ENCODE measurements at places on chromosomes 1 and 21.
A peak's percentile ranks its signal among the peaks of the same experiment; 100 is the strongest.

- no peak for DNase-seq
Observed at GRCh38 chr1:56788102-56788501, 31.1 kb downstream of the FYB2 start.

DNA sequence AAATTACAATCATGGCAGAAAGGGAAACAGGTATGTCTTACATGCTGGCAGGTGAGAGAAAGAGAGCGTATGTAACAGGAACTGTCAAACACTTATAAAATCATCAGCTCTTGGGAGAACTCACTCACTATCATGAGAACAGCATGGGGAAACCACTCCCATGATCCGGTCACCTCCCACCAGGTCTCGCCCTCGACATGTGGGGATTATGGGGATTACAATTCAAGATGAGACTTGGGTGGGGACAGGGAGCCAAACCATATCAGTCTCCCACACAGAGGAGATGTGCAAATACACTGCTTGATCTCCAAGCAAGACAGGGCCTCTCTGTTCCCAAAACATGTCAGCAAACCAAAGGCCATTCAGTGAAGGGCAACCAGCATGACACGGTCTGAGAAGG is 27.4 kb downstream of the LMX1A start:
- DNase-seq = no peak

- DNase-seq = no peak
Observed at GRCh38 chr21:17390569-17390968, 122.3 kb upstream of the CXADR start.

- no peak for DNase-seq
Observed at GRCh38 chr1:117857418-117857817, 72.0 kb downstream of the GDAP2 start.

DNA sequence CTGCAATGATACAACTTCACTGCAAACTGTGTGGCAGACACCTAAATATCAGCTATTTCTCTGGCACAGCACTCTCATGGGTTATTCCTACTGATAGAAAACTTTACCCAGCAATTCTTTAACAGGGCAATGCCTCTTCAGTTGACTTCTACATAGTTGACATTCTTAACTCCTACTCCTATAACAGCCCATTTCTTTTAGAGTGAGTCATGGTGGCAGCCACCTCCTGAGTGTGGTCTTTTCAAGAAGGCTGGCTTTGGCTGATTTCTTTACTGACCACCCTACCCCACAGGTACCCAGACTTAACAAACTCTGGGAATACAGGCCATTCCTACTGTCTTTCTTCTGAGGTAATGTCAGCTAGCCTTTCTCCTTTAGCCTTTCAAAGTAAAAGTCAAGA is 805.8 kb upstream of the ADGRL2 start:
- DNase-seq = no peak

GRCh38 chr1:97066860-97067259 is 345.3 kb downstream of the PTBP2 start:
- no peak for DNase-seq

DNA sequence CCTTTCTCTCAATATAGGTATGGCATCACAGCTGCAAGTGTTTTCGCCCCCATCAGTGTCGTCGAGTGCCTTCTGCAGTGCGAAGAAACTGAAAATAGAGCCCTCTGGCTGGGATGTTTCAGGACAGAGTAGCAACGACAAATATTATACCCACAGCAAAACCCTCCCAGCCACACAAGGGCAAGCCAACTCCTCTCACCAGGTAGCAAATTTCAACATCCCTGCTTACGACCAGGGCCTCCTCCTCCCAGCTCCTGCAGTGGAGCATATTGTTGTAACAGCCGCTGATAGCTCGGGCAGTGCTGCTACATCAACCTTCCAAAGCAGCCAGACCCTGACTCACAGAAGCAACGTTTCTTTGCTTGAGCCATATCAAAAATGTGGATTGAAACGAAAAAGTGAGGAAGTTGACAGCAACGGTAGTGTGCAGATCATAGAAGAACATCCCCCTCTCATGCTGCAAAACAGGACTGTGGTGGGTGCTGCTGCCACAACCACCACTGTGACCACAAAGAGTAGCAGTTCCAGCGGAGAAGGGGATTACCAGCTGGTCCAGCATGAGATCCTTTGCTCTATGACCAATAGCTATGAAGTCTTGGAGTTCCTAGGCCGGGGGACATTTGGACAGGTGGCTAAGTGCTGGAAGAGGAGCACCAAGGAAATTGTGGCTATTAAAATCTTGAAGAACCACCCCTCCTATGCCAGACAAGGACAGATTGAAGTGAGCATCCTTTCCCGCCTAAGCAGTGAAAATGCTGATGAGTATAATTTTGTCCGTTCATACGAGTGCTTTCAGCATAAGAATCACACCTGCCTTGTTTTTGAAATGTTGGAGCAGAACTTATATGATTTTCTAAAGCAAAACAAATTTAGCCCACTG is 11.5 kb downstream of the HIPK1 start:
- DNase-seq = no peak

DNA sequence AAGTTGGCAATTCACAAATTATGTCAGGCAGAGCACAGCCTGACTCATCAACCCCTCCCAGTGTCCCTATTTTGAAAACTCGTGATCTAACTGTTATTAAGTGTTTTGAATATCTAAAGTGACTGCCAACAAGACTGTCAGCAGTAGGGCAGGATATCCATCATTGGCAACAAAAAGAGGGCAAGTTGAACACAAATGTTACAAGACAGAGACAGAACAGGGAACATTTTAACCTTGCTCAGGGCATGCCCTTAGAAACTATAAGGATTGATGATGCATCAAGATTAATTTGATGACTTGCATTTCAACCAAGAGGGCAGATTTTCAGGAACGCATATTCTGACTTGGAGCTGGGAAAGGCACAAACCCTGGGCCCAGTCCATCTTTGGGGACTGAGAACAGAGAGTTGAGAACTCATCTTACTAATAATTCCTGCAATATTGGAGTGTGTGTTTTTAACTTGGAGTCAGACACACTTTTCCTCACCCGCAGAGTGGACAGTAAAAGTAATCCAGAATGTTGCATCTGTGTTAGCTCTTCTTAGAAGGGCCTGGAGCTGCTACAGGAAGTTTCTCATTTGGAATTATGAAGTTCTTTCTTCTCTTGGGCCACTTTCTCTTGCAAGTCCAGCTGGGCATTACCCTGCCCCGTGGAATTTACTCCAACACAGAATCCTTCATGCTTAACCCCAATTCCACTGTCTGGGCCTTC is 317.2 kb downstream of the LTN1 start:
- DNase-seq = peak; percentile 4

DNA sequence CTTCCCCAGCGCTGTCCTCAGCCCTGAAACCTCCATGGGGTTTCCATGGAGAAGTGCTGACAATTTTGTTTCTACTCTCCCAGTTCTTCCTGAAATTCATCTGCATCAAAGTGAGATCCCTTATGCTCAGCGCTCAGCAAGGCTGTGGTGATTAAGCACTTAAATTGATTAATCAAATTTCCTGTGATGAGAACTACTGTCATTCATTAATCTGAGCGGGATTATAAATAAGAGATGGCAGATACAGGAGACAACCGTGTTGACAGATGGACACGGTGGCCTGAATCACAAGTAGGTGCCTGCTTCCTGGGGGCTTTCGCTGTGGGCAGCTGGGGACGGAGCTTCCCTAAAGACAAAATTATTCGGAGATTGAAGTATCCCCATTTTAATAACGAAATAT is 329.1 kb upstream of the VAMP3 start:
- DNase-seq = no peak

DNA sequence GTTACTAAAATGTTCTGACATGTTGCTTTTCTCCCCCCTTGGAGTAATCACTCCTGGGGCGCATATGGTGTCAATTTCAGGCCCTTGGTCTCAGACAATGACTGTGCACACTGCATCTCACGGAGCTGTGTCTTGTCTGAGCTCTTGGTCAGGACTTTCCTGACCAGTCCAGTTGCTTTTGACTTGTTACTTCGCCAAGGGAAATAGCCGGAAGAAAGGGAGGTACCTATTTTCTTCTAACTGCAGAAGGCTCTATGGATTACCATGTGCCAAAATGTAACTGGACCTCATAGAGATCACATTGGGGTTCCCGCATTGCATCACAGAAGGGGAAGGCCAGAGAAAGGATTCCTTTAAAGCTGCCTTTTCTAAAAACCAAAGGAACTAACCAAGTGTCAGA is 68.6 kb downstream of the SPAG17 start:
- DNase-seq = no peak

GRCh38 chr1:245154429-245155271 is at the start of gene KIF26B:
TSS of gene KIF26B (plus strand) at chr1:245154985. CDS start at chr1:245155425, 440 bp downstream.
- no peak for DNase-seq

DNA sequence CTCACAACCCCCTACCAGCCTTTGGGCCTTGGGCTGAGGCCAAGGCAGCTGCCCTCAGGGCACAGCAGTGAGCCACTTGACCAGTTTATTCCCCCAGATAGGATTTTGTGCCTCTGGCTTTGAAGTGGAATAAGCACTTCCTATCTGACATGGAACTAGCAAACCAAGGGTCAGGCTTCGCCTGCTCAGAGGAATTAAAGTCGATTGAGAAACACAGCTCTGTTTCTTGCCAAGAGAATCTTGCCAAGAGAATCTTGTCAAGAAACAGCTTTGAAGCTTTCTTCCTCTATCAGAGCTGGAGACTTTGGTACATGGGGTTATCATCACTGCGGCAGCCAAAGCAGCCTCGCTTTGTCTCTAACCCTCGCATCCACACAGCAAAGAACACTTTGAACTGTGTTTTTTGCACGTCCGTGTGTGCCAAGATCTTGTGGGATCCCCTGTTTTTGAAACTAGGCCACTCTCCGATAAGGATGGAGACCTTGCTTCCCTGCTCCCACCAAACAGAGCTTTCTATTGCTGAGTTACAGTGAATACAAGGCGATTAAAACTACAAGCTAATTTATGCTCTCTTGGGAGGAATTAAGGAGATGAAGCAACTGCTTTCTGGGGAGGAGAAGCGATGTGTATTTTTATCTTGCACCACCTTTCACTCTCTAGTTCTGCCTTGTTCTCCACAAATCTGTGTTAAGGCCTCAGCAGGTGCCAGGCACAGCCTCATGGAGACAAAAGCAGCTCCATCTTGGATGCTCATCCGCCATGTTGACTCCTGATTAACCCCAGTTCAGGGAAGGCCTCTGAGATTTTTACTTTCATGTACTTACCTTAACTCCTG is 67.3 kb downstream of the RHOU start:
- no peak for DNase-seq

GRCh38 chr1:158552296-158552695 is 1.9 kb downstream of the OR6Y1 start:
- DNase-seq = no peak

DNA sequence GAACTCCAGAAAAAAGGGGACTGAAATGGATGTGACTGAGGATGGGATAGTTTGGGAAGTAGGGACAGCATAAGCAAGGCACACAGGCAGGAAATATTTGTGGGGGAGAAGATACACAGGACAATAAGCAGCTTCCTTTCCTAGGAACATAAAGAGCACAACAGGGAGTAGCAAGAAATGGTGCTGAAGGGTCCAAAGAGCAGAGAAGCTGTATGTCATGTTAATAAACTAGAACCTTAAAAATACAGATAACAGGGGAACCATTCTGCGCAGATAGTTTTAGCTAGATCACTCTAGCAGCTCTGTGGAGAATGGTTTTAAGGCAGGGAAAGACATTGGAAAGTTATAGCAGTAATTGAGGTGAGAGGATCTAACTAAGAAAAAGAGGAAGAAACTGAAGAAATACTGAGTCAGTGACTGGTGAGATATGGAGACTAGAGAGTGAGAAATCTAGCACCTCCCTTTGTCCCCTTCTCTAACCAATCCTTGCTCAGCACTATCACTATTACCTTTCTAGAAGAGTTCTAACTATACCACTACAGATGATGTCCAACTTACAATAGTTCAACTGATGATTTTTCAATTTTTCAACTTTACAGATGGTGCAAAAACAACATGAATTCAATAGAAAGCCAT is 95.0 kb downstream of the CDC42BPA start:
- no peak for DNase-seq

DNA sequence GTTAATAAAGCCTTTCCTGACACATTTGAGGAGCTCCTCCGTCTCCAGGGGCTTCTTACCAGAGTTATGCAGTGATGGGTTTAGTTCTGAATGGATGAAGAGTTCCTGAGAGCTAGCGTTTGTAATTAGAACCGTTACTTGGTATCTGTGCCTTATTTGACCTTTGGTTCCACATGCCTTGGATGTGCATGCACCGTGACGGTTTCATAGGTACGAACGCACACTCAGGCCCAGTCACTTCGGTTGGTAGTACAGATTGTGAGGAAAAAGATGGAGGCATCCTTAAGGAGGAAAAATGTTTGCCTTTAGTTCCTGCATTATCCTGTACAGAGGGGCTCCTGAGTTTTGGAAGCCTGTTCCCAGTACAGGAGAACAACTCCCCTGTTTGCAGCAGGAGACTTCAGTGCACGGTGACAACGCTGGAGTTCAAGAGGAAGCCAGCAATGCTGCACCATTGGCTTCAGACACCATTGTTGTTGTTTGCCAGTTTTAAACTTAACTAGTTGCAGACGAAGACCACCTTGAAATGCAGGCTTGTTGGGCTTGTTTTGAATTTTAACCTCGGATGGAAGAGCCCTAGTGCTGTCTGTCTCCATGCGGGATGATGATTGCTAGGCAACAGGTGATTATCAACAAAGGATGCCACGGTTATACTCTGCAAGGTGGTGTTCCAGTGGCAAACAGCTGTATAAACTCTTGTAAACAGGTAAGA is 8.2 kb downstream of the RBM15 start:
- no peak for DNase-seq

DNA sequence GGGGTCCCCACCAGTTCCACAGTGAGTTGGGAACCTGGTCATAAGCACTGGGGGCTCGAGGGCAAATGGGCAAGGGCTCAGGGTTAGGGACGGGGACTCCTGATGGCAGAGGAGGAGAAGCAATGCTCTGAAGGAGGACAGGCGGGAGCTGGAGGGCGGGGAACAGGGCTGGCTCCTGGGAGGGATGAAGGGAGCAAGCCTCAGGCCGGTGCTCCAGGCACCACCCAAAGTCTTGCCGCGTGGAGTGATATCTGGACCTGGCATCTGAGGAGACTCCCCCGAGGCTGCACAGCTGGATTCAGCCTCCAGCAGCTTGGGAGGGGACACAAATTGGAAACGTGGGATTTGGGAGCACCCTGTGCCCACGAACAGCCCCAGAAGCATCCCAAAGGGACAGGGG is 11.0 kb downstream of the MEGF6 start:
- DNase-seq = no peak

DNA sequence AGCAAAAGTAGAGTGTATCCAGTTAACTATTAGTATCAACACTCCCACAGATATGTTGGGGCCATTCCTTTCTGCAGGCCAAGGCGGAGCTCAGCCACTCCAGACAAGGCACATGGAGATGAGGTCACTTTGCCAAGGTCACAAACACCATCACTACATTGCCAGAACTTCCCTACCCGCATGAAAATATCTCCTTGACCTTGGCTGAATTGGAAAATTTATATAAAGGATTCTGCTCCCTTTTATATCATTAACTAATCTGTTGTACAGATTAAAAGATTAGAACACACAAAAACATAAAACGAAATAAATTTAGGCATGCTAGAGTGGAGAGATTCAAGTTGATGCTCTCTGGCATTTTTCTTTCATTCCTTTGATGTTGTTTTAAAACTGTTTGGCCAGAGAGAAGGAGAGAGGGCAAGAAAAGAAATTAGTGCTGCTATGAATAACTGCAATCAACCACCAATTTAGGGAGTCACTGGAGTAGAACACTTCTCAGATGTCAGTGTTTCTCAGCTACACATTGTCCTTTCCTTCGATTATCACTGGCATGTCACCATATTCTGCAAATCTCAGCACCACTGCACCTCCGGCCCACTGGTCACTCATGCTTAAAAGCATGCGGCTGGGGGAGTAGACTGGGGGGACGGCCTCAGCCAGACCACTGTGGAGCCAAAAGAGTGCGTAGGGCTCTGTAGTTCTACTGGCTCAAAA is 78.7 kb upstream of the ATP1B1 start:
- no peak for DNase-seq

GRCh38 chr1:45522324-45523104 is 830 bp upstream of the PRDX1 start:
- no peak for DNase-seq
